ENCODE measurements at places on chromosomes 7 and 10.
A peak's percentile ranks its signal among the peaks of the same experiment; 100 is the strongest.

DNA sequence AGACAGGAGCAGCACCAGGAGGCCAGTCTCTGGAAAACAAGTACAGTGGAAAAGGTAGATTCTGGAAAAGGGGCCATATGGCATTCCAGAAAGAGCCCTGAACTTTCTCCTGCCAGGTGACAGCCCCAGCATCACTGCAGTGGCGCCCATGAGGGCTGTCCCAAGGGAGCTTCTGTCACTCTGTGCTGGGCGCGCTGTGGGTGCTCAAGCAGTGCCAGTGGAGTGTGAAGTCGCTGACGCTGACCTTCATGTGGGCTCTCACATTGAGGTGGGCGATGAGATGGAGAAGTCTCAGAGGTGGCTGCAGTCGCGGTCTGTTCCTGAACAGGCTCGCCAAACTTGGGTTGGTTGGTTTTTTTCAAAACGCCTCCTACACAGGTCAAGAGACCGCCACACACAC lies 38.2 kb downstream of the FKBP6 start:
- no peak for DNase-seq

DNA sequence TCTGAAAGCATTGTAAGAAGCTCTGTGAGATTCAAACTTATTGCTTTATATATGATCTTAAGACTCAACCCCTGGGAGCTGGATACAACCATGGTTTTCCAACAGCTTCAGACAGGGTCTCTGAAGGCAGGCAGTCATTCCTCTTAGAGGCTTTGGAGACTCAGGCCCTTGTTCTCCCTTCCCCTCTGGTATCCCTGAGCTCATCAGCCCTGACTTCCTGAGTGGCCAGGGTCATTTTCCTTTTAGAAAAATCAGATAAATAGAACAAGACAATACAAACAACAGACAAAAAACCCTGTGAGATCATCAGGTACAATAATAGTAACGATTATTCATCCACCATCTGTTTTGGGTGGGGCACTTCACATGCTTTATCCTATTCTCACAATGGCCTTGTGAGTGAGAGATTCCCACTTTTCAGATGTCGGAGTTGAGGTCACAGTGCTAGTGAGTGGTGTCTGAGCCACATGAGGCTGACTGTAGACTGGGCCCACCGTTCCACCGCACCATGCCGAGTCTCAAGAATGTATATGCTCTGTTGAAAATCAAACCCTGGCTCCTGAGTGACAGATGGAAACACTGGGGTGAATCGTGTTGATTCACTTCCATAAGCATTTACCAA lies 144.2 kb downstream of the CXCL12 start:
- DNase-seq = no peak

GRCh38 chr7:101536232-101536631 lies 92.9 kb downstream of the MYL10 start:
- no peak for DNase-seq

GRCh38 chr7:82559193-82559805 lies 115.7 kb upstream of the CACNA2D1 start:
- DNase-seq = no peak

DNA sequence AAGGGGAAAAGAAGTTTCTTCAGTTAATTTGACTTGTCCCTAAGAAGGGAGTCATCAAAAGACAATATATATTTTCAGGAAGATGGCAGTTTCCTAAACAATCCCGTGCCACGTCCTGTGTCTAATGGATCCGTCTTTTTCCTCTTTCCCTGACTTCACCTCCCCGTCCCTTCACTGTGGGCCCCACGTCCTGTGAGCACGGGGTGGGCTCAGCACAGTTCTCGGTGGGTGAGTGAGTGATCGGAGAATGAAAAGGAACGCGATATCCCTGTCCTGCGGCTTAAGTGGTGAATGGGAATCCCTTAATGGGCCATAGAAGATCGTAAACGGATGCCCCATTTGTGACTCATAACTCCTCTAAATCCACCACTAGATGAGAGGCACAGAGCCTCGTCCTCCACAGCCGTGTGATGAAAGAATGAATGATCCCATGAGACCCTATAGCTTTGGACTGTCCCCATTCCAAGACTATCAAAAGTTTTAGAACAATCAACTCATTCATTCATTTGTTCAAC lies 63.5 kb upstream of the PITRM1 start:
- DNase-seq = no peak

GRCh38 chr10:68231817-68232251 lies at the start of gene ATOH7:
TSS of gene ATOH7 (minus strand) at chr10:68232113. CDS start at chr10:68231677, 436 bp downstream.
- peak; percentile 40 for DNase-seq

DNA sequence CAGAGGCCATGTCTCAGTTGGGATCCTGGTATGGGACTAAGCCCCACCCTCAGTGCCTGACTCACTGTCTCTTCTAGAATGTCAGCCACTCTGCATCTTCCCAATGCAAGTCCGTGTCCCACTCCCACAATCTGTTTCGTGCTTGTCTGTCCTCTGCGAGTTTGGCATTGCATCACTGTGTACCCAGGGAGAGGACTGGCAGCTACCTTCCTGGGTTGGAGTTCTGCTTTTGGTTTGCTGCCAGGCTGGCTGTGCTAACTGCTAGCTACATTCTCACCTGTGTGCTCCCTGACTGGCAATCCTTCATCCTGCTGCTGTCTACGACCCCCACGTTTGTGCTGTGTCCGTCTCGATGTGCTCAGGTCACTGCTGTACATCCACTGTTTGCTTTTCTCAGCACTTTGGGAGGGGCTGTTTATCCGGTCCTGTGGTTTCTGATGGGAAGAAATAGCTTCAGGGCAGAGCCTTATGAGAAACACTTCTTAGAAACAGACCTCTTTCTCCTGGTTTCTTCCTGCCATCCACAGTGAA lies 56.0 kb upstream of the GLI3 start:
- DNase-seq = no peak

DNA sequence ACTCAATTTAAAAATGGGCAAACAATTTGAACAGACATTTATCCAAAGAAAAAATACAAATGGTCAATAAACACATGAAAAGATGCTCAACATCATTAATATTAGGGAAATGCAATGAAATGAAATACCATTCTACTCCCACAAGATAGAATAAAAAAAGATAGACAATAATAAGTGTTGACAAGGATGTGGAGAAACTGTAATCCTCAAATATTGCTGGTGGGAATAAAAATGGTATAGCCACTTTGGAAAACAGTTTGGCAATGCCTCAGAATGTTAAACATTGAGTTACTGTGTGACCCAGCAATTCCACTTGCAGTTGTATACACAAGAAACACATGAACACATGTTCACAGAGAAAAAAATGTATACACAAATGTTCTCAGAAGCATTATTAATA lies 197.6 kb downstream of the RELN start:
- DNase-seq = no peak

GRCh38 chr10:99814143-99814542 lies 31.7 kb downstream of the ABCC2 start:
- no peak for DNase-seq

DNA sequence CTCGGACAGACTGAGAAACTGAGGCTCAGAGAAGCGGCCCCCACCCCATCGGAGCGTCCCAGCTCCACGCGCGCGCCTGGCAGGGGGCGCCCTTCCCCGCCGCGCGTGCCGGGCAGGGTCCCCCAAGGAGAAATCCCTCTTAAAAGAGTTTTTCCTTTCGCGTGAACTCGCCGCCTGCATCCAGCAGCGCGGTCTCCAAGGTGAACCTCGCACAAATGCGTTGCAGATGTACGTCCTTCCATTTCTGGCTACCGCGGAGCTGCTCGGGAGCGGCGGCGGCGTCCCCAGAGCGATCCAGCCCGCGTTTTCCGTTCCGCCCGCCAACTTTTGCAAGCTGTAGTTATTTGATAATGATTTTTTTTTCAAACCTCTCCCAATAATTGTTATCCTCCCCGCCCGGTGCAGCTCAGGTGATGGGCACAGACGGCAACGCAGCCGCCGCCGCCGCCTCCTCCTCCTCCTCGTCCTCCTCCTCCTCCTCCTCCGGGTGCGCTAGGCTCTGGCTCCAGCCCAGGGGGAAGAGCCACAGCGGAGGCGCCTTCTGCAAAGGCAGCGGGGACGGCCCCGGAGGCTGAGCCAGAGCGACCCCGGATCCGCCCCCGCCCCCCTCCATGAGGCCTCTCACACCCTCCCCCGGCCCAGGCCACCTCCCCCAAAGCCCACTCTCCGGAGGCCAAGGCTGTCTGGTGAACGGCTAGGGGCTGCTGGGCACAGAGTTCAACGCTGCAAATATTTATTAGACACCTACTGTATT lies 74.0 kb upstream of the CUX1 start:
- no peak for DNase-seq

DNA sequence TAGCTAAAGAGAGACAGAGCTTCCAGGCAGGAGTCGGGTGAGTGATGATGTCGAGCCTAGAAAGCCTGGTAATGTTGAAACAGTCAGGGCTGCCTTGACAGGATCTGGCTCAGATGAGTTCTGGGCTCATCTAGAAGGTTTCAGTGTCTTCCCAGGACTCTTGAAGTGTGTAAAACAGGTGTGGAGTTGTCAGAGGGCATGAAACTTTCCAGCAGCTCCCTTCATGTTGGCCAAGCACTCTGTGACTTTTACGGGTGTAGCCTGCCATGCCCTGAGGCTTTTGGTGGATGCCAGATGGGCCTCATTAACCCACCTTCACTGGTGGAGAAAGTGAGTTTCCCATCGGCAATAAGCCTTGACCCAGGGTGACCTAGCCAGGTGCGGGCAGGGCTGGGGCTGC lies 66.4 kb upstream of the PDCD4 start:
- no peak for DNase-seq

Measured in left renal cortex interstitium (tissue), 4 donors.